Left lung (tissue), 14 donors: ENCODE measurements at places on chromosomes 5 and 9.

- DNase-seq: no peak
These were observed 611.8 kb downstream of the TLE1 start for GRCh38 chr9:81077572-81077971.

- no peak for DNase-seq
These were observed 25.5 kb upstream of the ARAP3 start for GRCh38 chr5:141707510-141707909.

GRCh38 chr5:67400752-67401151, 204.2 kb upstream of the CD180 start:
- DNase-seq: no peak

GRCh38 chr9:92648474-92648971, 21.4 kb downstream of the IPPK start:
- DNase-seq: no peak

DNA sequence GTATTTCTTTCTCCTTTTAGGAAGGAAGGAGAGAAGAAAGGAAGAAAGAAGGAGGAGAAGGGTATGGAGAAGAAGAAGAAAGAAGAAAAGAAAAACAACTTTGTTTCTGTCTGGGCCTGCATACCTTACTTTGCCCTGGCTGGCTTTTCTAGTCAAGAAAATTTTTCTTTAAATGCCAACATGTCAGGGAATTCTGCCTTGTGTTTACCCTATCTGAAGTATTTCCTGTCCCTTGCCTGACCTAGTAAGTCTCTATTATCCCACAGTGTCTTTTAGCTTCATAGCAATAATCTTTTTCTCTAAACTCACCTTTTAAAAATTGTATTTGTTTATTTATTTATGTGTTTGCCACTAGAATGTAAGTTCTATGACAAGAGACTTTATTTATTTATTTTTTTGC, 1864.1 kb downstream of the EFNA5 start:
- no peak for DNase-seq

DNA sequence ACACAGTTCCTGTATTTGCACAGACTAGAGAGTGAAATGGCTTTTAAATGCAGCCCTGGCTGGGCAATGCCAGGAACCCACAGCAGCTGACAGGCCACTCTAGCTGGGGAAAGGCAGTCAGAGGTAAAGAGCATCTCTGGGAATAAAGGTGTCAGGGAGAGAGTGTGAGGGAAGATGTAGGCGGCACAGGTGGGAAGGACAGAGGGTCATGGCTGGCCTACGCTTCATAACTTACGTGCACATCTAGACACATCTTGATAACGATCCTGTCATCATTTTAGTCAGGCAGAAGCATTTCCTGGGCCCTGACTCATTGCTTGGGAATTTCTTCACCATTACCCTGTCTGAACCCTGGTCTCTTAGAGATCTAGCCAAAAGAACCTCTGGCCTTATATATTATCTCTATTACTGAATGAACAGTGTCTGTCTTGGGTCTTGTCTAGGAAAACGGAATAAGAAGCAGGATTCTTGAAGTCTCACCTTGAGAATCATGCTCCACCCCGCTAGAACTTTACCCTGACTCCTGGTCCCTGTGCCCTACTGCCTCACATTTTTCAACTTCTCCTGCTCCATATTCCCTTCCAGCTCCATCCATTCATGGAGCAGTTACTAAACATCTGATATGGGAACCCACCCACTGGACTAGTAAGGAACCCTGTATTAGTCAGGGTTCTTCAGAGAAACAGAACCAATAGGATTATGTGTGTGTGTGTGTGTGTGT, 106.4 kb upstream of the ELL2 start:
- no peak for DNase-seq

- no peak for DNase-seq
These were observed 32.5 kb upstream of the SNAPC3 start for GRCh38 chr9:15390201-15390600.

GRCh38 chr9:107466826-107467225, 22.7 kb downstream of the KLF4 start:
- DNase-seq: no peak

DNA sequence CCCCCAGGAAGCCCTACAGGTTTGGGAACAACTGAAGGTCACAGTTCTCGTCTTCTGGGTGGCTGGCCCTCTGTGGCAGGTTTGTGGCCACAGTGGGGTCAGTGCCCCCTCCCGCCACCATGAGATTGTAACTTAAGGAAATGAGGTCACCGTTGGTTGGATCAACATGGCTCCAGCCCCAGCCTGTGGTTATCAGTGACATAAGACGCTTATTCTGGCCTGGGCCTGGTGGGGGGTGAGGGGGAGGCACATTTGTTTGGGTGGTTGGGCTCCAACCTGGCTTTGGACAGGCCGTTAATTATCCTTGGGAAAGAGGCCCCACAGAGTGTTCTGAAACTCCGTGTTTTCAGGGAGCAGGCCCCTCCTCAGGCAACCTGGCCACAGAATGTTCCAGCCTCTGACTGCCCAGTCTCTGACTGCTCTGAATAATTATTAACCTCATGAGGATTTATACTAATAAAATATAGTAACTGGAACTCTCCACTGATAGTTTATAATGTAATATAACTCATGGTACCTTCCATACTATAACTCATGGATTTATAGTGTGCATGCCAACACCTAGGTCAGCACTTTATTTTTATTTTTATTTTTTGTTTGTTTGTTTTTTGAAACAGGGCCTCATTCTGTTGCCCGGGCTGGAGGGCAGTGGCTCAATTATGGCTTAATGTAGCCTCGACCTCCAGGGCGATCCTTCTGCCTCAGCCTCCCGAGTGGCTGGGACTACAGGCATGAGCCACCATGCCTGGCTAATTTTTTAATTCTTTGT, 58.0 kb upstream of the RPL26L1 start:
- DNase-seq: peak; percentile 24

DNA sequence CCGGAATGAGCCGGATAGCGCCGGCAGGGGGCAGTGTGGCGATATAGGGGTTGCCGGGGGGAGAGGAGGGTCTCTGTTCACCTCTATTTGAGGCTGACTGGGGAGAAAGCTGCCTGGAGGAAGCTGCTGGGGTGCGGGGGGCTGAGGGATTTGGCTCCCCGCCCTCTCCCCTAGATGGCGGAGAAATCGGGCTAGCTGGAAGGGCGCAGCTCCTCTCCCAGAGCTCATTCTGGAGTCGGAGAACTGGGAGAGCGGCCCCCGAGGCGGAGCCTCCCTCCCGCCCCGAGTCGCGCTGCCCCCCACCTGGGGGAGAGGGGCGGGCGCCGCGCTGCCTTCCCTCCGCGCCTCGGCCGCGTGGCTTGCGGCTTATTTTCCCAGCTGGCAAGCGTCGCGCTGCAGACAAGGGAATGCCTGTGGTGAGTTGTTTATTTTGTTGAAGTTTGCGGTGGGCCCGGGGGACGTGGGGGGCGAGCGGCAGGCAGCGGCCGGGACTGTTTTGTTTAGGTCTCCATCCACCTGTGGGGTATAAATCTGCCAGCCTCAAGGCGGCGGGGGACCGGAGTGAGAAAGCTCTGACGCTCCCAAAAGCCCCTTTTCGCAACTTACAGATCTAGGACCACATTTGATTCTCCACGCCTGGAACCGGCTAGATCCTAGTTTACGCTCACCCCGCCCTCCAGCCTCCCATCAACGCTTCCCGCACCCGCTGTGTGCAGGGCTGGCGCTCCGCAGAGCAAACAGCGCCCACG, 4.1 kb upstream of the RGMB start:
- peak; percentile 66 for DNase-seq

DNA sequence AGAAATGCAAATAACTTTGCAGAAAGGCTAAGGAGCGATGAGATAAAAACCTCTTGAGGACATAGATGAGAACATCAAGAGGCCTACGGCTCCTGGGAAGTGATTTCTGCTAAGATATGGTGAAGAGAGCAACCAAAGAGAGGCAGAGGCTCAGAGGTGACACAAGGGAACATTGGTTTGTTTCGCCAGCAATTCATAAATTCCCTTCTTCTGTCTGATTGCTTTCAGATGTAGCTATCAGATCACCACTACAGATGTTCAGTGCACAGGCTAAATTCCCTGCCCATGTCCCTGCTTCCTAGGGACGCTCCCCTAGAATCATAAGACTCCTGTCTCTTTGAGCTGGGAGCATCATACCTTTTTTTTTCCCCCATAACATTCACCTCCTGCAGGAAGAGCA, 11.2 kb downstream of the AGXT2 start:
- no peak for DNase-seq

GRCh38 chr5:172691886-172692285, 50.8 kb downstream of the NEURL1B start:
- no peak for DNase-seq

DNA sequence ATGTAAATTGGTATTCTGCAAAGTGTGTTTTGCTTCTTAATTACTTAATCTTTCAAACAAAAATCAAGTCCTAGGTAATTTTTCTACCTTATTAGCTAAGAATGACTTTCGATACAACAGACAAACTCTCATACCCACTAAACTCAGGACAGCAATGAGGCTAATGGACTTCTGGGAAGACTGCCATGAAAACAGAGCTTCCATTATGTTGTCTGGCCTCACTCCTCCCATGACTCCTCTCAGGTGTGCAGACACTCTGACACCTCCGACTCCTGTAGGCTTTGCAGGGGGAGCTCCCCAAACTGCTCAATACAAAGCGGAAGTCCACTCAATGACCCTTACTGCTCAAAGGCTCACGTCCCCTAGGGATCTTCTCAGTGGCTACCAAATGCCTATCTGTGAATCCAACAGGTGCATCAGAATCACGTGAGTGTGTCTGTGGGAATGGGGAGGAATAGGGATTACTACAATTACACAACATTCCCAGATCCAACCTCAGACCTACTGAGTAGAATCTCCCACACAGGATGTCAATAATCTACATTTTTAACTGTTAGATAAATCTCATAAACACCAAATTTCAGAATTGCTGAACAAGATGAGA, 289.9 kb downstream of the RAB3C start:
- DNase-seq: no peak

DNA sequence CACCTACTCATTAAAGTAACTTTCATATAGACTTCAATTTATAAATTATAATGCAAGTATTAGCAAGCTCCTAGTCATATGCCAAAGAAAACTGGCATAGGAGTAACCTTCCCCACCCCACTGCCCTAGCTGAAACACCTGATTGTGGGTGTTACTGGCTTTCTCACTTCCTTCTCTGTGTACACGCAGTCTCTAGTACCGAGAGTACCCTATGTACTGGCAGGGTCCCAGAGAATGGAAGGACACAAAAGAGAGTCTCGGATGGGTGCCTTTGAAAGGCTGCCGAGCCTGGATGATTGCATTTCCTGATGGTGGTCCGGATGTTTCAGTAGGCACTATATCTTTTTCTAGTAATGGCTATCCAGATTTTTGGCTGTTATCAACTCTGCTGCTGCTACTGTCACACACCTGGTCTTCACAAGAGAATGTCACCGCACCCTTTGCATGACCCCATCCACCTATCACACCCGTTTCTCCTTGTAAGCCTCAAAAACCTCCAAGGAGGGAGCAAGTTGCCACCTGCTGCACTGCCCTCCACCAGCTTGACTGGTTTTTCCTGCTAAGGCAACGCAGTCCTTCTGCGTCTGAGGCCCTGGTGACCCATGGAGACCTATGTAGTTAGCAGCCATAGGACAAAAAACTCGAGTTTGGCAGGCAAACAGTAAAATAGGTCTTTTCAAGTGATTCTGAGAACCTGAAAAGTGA, 53.8 kb upstream of the CLINT1 start:
- no peak for DNase-seq

GRCh38 chr9:91243029-91243428, 118.7 kb downstream of the AUH start:
- no peak for DNase-seq

GRCh38 chr5:1316588-1317340, 21.9 kb upstream of the TERT start:
- DNase-seq: no peak

DNA sequence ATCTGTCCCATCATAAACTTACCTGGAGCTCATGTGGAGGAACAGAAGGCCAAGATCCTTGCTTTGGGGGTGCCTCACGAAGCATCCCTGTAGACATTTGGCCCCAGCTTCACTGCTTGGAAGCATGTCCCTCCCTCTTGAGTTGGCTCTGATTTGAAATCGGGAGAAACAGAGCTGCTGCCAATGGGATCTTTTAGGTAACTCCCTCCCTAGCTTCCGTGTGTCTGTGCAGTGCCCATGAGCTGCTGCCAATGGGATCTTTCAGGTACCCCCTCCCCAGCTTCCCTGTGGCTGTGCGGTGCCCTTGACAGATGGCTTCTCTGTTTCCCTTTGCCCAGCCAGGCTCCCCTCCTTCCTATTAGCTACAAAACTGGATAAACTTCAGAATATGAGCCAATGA, 178.0 kb downstream of the NR3C1 start:
- DNase-seq: no peak

GRCh38 chr5:135398160-135398854, 724 bp downstream of the MACROH2A1 start:
- no peak for DNase-seq

- peak; percentile 97 for DNase-seq
These were observed at the start of gene PTBP3 for GRCh38 chr9:112332977-112333638. PTBP3 (minus strand) TSS chr9:112333619; CDS start chr9:112297865, 35,754 bp downstream.

DNA sequence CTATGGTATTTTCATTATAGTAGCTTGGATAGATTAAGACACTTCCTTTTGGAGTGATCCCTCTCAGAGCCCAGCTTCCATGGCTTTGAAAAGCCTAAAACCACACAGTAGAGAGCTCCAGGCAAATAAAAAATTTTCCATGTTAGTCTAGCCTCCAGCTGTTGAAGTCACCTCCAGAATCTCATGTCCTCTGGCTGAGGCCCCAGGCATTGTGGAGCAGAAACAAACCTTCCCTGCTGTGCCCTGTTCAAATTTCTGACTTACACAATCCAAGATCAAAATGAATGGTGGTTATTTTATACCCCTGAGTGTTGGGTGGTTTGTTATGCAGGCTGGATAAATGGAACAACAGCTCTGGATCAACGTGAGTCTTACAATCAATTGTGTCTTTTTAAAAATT, 203.9 kb downstream of the ICE1 start:
- no peak for DNase-seq

- no peak for DNase-seq
These were observed 15.2 kb upstream of the TAF11L2 start for GRCh38 chr5:17482790-17483189.

DNA sequence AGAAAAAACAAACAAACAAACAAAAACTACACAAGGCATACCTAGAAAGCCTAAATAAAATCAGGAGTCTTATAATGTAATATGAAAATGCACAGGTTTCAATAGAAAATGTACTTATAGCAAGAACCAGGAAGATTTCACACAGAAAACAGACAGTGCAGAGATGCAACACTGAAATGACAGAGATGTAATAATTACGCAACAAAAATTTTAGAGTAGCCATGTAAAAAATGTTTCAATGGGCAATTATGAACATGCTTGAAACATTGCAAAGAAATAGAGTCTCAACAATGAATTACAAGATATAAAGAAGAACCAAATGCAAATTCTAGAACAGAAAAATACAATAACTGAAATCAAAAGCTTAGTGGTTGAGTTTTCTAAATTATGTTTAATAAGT, 405.9 kb downstream of the PLK2 start:
- no peak for DNase-seq

GRCh38 chr5:13251623-13252376, 692.7 kb downstream of the DNAH5 start:
- DNase-seq: no peak

GRCh38 chr9:99820685-99821395, 845 bp upstream of the NR4A3 start:
- no peak for DNase-seq

GRCh38 chr9:16157216-16157615, 604.4 kb downstream of the CCDC171 start:
- no peak for DNase-seq
